COR-L47 (cell line): ENCODE measurements at places on chromosomes 2 and 18.

GRCh38 chr2:70482401-70482800 is 71.2 kb downstream of the TGFA start:
- DNase-seq: no peak

DNA sequence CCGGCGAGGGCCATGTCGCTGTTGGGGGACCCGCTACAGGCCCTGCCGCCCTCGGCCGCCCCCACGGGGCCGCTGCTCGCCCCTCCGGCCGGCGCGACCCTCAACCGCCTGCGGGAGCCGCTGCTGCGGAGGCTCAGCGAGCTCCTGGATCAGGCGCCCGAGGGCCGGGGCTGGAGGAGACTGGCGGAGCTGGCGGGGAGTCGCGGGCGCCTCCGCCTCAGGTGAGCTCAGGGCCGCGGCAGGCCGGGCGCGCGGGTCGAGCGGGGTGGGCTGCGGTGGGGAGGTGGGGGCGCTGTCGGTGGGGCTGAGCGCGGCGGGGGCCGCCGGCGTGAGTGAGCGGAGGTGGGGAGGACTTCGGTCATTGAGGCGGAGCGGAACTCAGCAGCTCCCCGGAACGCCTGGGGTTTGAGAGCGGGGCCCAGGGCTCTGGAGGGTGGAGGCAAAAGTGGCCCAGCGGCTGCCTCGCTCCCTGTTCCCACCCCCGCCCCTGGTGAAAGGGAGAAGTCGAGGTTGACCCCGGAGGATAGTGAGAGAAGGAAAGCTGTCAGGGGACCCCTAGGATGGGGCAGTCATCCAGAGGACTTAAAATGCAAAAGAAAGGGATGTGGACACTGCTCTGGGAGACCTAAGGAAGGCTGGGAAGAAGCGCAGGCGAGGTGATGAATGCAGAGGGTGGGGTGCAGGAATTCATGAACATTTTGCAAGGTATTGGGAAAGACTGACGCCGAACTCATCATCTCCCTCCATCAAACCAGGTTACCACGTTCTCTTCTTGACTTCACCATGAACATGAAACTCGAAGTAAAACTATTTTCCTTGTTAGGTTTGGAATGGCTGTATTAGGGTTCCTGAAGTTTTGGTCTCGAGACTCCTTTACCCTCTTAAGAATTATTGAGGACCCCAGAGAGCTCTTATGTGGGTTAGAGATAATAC is 633 bp downstream of the MALT1 start:
- DNase-seq: peak; percentile 82

- DNase-seq: no peak
Measured at GRCh38 chr18:47120428-47120827, 29.9 kb downstream of the HDHD2 start.

DNA sequence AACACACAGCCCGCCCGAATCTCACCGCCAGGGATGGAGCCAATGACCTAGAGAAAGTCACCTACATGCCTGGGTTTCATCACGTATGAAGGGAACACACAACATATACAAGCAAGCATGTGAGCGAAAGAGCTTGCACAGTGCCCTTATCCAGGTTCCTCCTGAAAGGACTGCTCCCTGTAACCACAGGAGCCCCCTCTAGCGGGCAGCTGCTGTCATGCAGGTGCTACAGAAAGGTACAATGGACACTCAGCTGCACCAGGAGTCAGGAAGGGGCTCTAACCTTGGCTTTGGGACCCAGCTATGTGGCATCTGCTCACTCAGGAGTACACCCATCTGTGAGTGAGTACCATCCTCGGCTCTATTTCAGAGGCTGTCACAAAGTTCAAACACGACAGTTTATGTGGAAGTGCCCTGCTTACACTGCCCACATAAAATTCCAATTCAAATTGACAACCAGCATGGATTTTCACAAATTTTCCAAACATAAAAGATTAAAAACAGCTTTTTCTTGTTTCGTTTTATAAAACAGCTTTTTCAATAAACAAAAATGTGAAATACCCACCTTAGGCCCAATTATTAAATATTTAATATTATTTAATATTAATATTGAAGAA is 3.5 kb downstream of the NDUFA10 start:
- DNase-seq: no peak

DNA sequence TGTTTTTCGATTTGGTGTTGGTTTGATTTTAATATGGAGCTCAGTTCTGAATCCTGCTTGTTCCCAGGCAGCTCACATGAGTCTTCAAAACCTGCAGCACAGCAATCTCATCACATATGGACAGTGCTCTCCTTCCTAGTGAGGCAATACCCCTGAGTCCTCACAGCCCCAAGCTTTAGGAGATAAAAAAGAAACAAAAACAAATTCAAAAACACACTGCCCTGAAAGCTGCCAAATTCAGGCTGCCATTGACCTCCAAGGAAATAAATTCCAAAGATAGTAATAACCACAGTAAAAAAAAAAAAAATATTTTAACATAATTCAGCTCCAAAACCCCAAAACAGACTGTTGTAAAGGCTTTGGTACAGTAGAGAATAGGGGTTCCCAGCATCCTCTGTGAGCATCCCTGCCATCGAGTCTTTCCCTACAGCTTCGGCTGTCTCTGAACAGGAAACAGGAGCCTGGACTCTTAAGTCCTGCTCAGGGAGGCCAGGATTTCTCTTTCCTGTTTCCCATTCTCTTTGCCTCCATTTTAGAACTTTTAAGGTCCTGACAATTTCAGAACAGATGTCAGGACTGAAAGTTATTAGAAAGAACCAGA is 14.7 kb upstream of the SP3 start:
- DNase-seq: no peak

DNA sequence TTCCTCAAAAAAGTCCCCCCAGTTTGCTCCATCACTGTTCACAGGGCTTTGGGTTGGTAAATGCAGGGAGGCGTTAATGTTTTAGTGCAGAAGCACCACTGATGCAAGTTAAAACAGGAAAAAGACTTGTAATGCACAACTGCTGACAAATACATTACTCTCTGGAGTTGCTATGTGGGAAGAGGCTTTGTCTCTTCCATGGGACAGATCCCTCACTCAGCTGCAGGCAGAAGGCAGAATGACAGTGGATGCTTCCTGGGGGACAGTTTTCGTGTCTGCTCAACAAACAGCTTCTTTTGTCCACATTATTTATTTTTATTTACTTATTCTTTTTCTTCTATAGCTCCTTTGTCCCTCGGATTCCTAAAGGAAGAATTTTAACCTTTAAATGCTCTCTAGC is 22.7 kb upstream of the KCNE4 start:
- no peak for DNase-seq

GRCh38 chr2:136051725-136052048 is 66.3 kb upstream of the DARS1 start:
- no peak for DNase-seq

- DNase-seq: no peak
Measured at GRCh38 chr2:69948032-69948962, 13.1 kb downstream of the ASPRV1 start.
